ENCODE measurements at places on chromosomes 6 and 20.
A peak's percentile ranks its signal among the peaks of the same experiment; 100 is the strongest.

- no peak for DNase-seq
Observed at GRCh38 chr6:23087471-23087870, 518.1 kb downstream of the HDGFL1 start.

DNA sequence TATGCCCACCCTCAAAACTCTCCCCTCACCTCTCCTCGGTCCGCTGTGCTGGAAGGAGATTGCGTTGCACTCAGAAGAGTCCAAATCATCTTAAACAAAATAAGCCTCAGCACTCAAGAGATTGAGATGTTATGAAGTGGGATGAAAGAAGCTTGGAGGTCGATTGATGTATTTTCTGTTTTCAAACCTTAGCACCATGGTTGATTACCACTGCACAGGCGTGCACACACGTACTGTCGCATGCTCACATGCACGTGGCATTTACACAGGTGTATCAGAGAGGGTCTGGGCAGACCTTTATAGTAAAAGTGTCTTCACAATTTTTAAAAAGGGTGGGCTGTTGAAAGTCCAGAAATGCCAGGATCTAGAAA lies 612 bp upstream of the AGPAT4 start:
- no peak for DNase-seq

GRCh38 chr6:6712449-6713403 lies 124.2 kb downstream of the LY86 start:
- DNase-seq: no peak

DNA sequence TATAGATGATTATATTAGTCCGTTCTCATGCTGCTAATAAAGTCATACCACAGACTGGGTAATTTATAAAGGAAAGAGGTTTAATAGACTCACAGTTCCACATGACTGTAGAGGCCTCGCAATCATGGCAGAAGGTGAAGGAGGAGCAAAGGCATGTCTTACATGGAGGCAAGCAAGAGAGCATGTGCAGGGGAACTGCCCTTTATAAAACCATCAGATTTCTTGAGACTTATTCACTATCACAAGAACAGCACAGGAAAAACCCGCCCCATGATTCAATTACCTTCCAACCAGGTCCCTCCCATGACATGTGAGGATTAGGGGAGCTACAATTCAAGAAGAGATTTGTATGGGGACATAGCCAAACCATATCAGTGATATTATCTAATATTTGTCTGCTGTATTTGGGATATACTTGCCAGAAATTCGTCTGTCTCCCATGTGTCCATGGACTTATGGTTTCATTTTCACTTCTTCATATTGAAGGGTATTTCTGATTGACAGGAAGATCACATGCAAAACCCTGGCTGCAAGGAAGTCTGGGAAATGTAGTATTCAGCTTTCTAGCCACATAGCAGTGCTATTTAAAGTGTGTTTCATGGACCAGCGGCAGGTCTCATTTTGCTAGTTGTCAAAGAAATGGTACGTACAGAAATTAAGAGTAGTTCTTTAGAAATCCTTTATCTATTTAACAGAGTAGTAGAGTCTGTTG lies 50.5 kb upstream of the PAK5 start:
- no peak for DNase-seq

DNA sequence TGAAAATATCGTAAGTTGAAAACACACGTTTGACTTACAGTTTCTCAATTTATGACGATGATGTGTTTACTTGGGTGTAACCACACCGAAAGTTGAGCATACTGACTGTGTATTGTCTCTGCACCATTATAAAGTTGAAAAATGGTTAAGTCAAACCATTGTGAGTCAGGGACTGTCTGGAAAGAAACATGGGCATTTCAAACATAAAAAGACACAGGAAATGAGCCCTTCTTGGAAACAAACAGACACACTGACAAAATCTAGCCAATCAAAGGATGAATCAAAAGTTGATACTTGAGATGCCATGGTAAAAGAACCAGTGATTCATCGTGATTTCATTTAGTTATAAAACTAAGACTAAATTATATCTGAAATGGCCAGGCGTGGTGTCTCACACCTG lies 5.3 kb downstream of the POPDC3 start:
- DNase-seq: no peak

DNA sequence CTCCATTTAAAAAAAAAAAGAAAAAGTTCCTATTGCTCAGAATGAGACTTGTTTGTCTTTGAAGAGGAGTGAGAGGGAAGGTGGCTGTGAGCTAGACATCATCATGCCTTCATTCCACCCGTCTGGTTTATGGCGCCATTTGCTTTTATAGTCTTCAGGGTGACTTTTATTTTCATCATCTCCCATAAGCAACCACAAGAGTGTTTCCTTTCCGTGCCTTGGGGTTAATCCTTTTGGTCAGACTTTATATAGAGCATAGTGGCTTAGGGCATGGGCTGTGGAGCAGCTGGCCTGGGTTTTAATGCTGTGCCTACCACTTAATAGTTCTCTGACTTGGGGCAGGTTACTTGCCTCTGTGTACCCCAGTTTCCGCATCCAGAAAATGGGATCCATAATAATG lies 77.8 kb downstream of the RREB1 start:
- DNase-seq: no peak

DNA sequence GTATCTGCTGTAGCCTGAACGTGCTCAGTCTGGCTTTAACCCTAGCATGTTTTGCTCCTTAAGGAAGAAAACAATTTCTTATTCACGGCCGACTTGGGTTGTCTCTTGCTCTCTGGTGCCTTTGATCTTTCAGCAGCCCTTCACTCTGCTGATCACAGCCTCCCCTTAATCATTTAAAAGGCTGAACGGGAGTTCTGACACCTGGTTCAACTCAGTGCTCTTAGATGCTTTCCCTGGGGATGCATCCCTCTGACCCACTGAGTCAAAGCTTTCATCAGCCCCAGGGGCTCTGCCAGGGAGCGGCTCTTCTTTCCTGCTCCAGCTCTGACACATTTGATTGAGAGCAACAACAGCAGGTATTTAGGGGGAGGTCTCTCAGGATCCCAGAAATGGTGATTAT lies 79.0 kb upstream of the FYN start:
- DNase-seq: no peak

GRCh38 chr6:34132486-34133185 lies 13.3 kb downstream of the GRM4 start:
- peak; percentile 15 for DNase-seq

DNA sequence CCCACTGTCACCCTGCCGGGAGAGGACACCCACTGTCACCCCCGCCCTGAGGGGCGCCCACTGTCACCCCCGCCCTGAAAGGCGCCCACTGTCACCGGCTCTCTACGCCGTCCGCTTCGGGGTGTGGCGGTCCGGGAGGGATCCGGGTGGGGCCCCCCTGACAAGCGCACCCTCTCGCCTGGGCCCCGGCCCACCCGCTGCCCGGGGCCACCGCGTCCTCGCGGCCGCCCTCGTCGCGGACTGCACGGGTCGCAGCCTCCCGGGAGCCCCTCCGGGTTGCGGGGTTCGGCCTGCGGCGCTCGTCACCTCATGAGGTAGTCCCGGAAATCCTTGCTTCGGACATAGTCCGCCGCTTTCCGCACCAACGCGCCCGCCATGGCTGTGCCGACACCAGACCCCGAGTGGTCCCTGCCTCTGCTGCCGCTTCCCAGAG lies 224 bp downstream of the MPC1 start:
- DNase-seq: no peak

- DNase-seq: no peak
Observed at GRCh38 chr6:35544769-35545361, 32.2 kb upstream of the TULP1 start.

All from CD4-positive, alpha-beta T cell treated with Interleukin-21 for 1 hour (primary cell).